ENCODE measurements at places on chromosomes 13 and 19.

- DNase-seq, result peak; percentile 26
Measured at GRCh38 chr13:28451482-28452217, 43.3 kb downstream of the FLT1 start.

- no peak for DNase-seq
Measured at GRCh38 chr13:24353736-24354135, 44.4 kb downstream of the C1QTNF9 start.

- peak; percentile 38 for DNase-seq
Measured at GRCh38 chr13:60397704-60398378, 821 bp downstream of the TDRD3 start.

- DNase-seq, result no peak
Measured at GRCh38 chr13:85671336-85671735, 127.9 kb downstream of the SLITRK6 start.

GRCh38 chr13:32253911-32254399, 61.2 kb downstream of the ZAR1L start:
- DNase-seq, result no peak

GRCh38 chr13:33053397-33054066, 37.3 kb downstream of the KL start:
- DNase-seq, result no peak

DNA sequence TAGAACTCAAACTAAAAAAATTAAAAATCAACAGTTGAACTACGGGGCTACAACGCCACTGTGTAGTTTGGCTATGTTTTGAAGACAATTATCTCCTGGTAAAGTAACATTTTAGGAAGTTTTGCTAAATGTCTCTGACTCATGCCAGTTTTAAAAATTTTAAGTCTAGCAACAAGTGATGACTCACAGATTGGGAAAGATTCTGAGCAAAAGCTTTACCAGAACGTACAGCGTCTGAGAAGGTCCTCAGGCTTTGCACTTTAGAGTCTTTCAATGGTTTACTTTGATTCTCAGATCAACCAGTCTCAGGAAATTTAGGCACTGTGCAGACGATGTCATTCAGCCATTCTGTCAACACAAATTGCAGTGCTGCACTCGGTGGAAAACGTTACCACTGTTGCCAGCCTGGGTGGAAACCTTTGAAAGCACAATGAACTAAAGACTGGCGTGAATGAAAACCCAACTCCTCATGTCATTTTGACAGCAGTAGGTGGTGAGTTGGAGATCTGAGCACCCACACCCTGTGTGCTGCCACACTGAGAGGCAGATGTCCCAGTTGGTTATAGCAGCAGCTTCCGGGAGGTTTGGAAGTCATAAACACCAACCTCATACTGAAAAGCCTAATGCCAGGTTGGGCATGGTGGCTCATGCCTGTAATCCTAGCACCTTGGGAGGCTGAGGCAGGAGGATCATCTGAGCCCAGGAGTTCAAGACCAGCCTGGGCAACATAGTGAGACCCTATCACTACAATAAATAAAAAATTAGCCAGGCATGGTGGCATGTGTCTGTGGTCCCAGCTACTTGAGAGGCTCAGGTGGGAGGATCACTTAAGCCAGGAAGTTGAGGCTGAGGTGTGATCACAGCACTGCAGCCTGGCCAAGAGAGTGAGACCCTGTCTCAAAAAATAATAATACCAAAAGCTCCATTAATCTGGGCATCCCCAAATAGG, 6.3 kb upstream of the WTIP start:
- peak; percentile 55 for DNase-seq

DNA sequence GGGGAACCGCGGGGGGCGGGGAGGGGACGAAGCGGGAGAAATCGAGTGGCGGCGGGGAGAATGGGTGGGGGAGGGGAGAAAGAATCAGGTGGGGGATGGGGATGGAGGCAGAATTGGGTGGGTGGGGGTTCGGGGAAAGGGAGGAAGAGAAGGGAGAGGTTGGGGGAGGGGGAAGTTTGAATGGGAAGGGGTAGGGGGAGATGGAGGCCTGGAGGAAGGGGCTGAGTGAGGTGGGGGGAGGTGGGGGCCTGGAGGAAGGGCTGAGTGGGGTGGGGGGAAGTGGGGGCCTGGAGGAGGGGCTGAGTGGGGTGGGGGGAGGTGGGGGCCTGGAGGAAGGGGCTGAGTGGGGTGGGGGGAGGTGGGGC, 403 bp upstream of the ADAMTS10 start:
- DNase-seq, result no peak

- DNase-seq, result no peak
Measured at GRCh38 chr13:45004096-45004495, 14.8 kb downstream of the GPALPP1 start.

GRCh38 chr19:18446145-18446810, 8.3 kb upstream of the ISYNA1 start:
- DNase-seq, result no peak

DNA sequence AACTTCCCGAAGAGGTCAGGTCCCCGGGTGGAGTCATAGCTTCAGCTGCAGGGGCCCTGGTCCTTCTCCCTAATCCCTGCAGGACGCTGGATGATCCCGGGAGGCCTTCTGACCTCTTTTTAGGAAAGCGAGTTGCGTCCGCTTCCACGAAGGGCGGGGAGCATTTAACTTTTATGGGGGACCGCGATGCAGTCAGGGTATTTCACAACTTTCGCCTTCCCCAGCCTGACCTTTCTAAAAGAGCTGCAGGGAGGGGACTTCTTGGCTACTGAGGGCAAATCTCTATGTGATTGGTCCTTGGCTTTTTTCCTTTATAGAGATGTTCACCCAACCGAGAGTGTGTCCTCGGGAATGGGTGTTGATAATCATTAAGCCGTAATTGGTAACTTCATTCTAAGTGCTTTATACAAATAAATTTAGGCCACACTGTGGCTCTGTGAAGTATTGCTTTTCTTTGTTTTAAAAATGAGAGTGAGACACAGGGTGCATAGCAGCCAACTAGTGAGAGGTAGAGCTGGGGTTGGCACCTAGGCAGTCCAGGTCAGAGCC, 778 bp downstream of the ZNF230 start:
- no peak for DNase-seq

DNA sequence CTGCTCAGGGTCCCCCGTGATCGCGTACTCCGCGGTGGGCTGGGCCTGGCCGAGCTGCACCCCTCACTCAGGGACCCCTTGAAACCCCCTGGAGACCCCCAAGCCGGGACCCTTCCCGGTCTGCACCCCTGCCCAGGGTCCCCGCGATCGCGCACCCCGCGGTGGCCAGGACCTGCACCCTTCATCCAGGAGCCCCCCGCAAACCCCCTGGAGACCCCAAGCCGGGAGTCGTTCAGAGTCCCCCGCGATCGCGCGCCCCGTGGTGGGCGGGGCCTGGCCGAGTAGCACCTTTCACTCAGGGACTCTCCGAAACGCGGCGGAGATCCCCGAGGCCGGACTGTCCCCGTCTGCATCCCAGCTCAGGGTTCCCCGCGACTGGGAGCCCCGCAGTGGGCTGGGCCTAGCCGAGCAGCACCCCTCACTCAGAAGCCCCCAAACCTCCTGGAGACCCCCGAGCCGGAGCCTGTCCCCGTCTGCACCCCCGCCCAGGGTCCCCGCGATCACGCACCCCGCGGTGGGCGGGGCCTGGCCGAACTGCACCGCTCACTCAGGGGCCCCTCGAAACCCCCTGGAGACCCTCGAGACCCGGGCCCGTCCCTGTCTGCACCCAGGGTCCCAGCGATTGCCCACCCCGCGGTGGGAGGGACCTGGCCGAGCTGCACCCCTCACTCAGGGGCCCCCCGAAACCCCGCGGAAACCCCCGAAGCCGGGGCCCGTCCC, 748 bp downstream of the LMNB2 start:
- no peak for DNase-seq

GRCh38 chr19:42965176-42965575, 28.2 kb upstream of the PSG7 start:
- no peak for DNase-seq

DNA sequence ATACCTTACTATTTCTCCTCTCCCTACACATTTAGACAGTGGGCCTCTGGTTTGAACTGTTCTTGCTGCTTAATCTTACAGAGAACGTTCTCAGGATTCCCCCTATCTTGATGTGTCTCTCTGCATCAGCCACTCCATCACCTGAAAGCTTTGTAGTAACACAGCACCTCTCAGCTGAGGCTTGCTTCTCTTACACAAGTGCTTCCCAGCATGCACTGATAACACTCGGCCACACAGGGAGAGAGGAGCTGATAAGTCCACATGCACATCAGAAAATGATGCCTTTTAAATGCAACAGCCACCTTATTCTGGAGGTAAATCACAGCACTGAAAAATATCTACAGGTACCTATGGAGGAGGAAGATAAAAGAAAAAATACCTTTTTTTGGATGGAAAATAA, 192.2 kb upstream of the TSHZ3 start:
- DNase-seq, result no peak

GRCh38 chr13:71871176-71871754, 4.3 kb upstream of the DACH1 start:
- no peak for DNase-seq

GRCh38 chr19:49214701-49215100, 57.1 kb downstream of the TRPM4 start:
- DNase-seq, result no peak

GRCh38 chr13:111304041-111304544, 16.3 kb upstream of the TEX29 start:
- DNase-seq, result no peak

- DNase-seq, result no peak
Measured at GRCh38 chr19:45346449-45346848, 5.9 kb downstream of the KLC3 start.

DNA sequence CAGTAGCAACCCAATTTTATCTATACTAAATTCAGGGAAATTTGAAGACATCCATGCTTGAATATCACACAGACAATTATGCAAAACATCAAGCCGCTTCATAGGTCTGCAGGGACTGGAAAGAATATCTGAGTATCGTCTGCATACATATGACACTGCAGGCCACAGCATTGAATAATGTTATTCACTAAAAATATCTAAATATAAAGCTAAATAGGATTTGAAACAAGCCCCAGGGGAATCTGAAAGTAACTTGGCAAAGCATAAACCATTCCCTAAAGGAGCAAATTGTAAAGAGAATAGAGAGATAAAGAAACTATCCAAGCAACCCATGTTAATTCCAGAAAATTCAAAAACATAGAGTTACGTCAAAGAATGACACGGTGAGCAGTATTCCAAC, 1251.0 kb downstream of the PCDH17 start:
- DNase-seq, result no peak

GRCh38 chr13:33123066-33123859, 107.0 kb downstream of the KL start:
- DNase-seq, result no peak

DNA sequence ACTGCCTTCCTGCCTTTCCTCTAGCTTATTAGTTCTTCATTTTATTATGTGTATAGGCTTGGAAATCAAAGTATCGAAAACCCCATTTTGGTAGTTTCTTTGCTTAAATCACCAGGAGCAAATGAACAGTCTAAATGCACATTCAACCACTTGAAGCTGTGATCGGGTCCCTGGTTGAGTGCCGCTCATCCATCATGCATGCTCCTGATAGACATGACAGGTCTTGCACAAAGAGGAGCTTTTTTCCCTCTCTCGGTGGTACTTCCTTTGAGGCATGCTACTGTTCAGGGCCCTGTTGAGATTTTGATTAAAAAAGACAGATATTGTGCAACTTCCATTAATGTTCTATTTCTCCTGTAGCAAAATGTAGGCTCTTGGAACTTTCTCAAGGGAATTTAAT, 185.8 kb downstream of the OLFM4 start:
- DNase-seq, result no peak

GRCh38 chr13:52159159-52159982, at the start of gene NEK3:
Gene NEK3, minus strand, starts transcription at chr13:52159597. Its CDS starts 3,406 bp downstream, at chr13:52156191.
- DNase-seq, result peak; percentile 35

GRCh38 chr13:110418944-110419343, 111.9 kb downstream of the COL4A2 start:
- DNase-seq, result no peak

- no peak for DNase-seq
Measured at GRCh38 chr19:55698256-55698655, 23.2 kb downstream of the EPN1 start.

GRCh38 chr19:1088416-1089010, 6.7 kb downstream of the POLR2E start:
- no peak for DNase-seq

GRCh38 chr19:33368074-33368864, 5.2 kb upstream of the CEBPG start:
- no peak for DNase-seq

GRCh38 chr19:50764409-50764808, 5.9 kb upstream of the GPR32 start:
- no peak for DNase-seq

DNA sequence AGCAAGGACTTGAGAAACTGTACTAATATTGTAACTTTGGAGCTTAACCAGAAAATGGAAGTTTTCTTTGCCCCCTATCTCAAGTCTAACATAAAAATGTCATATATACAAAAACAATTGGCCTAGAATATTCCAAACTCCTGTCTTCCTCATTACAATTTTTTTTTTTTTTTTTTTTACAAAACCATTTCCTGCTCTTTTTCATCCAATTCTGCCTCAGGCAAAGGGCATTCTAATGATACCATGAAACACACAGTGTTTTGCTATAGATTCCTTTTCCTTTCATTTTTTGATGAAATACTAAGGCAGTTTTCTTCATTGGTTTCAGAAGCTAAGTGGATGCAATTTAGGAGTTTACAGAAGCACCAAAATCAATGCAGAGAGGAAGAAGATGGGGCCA, 119.7 kb downstream of the LHFPL6 start:
- no peak for DNase-seq

GRCh38 chr13:41492432-41493260, 35.3 kb downstream of the RGCC start:
- no peak for DNase-seq

DNA sequence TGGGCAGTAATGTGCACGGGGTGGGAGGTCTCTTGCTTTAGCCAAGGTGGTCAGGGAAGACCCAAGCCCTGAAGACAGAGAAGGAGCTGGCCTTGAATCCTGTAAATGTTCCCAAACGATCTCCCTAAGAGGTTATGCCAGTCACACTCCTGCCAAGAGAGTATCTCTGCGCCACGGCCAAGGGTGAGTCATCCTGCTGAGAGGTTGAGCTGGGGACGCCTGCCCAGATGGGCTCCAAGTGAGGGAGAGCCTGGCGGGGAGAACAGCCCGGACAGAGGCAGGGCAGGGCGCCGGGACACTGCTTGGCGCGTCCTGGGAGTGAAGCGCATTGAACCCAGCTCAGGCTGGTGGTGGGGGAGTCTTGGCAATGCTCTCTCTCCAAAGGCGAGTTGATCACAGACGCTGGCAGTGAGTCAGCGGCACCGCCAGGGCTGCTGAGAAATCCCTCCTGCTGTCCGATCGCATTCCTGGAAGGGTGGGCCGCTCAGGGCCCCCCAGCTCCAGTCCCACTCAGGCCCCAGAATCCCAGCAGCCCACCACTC, 16.4 kb downstream of the SULT2B1 start:
- peak; percentile 88 for DNase-seq
